ENCODE measurements at places on chromosomes 16 and 17.

- no peak for DNase-seq
These were observed 3.1 kb upstream of the CPD start for GRCh38 chr17:30375661-30376060.

DNA sequence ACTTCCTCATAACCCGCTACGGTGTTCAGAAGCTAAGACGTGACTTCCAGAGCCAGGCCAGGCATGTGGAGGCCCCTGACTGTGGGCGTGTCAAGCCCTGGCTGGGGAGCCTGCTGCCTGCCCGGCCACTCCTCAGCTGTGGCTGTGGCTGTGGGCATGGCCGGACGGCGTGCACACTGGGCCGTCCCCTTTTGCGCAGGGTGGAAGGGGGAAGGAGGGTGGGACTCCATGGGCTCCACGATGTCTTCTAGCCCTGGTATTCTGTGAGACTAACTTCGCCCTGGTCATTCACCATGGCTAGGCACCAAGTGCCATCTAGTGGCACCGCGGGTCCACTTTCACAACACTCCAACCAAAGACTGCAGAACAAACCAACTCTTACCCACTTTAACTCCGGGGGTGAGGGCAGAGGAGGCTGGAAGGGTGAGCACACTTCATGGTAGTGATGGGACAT lies 67.9 kb downstream of the N4BP1 start:
- DNase-seq = no peak

GRCh38 chr16:63806794-63807506 lies 1314.9 kb downstream of the CDH11 start:
- no peak for DNase-seq

DNA sequence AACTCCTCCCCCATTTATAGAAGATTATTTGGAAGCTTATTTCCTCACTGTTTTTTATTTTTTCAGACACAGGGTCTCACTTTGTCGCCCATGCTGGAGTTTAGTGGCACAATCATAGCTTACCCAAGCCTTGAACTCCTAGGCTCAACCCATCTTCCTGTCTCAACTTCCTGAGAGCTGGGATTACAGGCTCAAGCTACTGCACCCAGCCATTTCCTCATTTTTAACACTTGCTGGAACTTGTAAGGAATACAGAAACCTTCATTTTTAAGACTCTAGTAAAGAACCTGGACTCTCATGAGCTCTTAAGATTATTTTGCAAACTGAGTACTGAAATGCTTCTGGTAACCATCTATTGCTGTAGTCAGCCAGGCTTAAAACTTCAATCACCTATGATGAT lies 29.9 kb downstream of the KANSL1 start:
- DNase-seq = no peak

DNA sequence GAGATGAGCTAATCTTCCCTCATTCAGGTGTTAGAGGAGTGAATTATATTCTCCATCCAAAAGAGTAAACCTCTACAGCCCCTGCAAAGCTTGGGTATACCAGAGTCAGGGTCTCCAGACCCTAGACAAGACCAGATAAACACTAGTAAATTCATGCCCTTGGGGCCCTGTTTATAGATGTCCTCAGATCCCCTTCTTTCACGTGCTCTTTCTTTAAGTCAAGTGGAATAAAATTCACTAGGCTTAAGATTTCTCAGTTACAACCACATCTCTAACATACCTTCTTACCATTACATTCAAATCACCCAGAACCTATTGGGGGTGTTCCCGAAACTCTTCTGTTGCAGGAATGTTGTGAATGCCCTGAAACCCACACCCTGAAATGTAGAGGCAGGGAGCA lies 2.2 kb upstream of the C17orf58 start:
- DNase-seq = no peak

DNA sequence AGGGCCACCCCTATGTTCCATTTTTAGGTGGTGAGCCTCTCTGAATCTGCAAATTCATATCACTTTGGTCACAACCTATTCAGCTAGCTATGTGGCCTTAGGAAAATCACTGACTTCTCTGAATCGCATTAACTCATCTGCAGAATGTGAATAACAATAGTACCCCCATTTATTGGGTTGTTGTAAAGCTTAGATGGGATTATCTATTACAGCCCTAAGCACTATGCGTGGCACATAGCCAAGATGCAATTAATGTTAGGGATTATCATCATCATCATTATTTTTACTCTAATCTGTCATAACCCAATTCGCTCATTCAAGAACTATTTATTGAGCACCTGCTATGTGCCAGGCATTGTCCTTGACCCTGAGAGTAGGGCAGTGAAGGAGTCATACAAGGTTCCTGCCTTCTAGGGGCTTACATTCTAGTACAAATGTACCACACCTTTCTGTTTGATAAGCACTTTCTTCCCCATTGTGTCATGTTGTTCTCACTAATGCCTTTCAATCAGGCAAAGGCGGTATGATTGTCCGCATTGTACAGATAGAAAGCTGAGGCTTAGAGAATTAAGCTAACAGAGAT lies 38.5 kb downstream of the CHD9 start:
- no peak for DNase-seq

DNA sequence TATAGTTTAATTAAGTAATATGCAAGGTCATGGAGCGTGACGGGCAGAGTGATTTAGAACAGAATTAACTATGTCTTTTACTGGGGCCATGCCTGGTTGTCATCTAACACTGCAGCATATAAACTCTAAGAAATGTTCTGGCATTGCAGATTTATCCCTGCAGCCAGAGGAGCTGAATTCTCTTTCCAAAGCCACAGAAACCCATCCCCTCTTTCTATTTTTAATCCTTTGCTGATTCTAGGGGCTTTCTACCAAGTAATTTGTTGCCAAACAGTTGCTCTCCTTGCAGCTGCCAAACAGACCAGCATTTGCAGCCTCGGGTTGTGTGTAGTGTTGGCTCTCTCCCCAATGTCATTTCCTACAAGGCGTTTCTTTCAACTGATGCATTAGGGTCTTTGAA lies 243.2 kb upstream of the MON1B start:
- no peak for DNase-seq

DNA sequence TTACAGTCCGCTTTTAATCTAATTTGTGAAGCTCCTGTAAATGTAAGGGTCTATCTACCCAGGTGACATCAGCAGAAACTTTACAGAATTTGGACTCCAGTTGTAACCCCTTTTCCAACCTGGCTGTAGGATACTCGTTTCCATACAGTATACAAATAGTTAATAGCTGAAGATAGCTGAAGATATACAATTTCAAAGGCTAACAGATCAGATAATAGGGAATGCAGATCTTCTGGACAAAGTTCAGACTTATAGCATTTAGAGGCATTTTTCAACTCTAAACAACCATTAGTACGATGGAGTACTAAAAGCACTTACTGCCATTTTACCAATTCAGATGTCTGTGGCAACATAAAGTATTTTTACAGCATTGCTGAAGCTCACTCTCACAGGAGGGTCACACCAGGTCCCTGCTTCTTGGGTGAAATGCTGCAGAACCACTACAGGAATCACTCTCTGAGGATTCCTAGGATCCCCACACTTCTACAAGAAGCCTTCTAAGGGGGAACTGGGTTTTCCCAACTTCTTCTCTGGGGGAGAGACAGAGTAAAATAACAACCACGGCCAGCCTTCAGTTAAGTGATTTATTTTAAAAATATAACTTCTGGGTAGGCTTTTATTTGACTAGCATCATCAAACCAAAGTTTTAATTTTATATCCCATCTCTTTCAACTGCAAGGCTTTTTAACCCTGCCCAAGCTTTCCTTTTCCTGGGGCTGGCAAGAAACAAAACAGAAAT lies 2.9 kb downstream of the VEZF1 start:
- no peak for DNase-seq

DNA sequence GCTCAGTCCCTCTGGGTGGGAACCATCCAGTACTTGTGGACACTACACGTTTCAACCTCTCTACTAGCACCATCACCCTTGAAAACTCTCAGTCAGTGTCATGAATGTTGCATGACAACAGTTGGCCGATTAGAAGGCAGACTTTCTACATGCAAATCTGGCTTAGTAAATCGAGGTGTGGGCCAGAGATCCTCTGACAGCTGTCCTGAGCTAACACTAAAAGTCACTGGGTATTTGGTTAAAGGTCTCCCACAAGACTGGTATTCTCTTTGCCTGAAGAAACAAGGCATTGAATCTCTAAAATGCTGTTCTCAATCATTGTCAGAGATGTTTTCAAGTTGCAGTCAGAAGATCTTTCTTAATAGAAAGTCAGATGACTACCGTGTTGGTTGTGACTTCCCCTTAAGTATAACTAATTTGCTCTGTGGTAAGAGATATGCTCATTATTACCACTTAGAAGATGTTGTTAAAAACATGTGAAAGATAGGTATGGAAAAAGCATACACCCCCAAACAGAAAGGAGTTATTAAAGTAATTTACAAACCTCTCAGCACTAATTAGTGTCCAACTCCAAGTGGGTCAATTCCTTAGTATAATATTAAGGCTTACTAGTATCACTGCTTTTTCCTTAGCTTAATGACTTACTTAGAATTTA lies 62.3 kb downstream of the WNT3 start:
- no peak for DNase-seq

- no peak for DNase-seq
These were observed 33.4 kb upstream of the TBX2 start for GRCh38 chr17:61366076-61366714.

- no peak for DNase-seq
These were observed 212.1 kb upstream of the TNRC6C start for GRCh38 chr17:77746393-77746792.
